ENCODE measurements at places on chromosomes 3 and 15.

- no peak for DNase-seq
Observed at GRCh38 chr3:150265305-150265704, 142.8 kb upstream of the TSC22D2 start.

DNA sequence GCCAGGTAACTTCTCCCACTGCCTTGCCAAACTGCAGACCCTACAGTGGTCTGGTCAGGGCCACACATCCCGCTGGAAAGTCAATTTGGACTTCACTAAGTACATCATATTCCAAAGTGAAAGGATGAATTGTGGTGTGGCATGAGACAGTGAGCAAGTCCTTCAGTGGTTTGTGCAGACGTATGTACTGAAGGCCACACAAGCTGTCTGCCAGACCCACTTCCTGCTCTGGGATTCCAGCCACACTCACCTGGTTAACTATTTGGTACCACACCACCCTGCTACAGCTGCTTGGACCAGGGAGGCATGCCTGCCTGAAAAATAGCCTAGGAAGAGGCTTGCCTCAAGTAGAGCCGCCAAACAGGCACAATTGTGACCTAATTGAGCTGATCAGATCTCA lies 94.1 kb upstream of the STRIT1 start:
- DNase-seq = no peak

GRCh38 chr15:72873379-72874233 lies 90.0 kb upstream of the ADPGK start:
- peak; percentile 4 for DNase-seq

DNA sequence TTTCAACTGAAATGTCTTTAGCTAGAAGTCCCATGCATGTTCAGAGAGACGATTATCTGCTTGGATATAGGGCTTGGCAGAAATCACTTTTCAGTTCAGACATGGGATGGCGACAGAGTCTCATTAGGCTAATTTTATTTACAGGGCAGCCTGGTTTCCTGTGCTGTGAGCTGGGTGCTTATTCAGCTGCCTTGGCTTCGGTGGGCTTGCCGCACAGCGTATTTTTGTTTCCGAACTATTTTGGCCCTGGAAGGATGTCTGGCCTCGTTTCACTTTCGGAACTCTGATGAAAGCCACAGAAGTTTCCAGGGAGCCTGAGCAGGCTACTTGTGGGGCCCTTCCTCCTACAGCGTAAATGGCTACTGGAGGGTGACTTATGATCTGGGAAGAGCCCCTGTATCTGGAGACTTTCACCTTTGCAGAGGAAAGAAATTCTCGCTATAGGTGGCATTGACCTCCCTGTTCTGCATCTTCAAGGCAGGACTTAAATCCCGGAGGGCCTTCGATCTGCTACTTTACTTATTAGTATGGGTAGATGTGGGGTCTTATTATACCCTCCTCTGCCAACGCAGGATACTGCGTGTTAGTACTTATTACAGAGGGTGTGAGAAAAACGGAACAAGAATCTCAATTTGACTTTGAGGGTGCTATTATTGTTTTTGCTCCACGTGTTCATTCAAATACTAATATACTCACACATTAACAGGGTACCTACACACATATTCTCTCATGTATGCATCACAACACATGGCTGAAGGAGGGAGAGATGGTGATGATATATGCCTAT lies 364.0 kb upstream of the RBMS3 start:
- DNase-seq = peak; percentile 87
